ENCODE measurements at places on chromosomes 13 and 19. TPM values are rescaled to one million over a fixed set of nuclear protein-coding genes. Genes with fewer than 3 reads are reported as not detected.

GRCh38 chr19:42288387-42288786 lies 13.5 kb upstream of the PRR19 start:
- DNase-seq: no peak

- DNase-seq: no peak
These were observed 1.8 kb upstream of the ZNF557 start for GRCh38 chr19:7067716-7068115.

DNA sequence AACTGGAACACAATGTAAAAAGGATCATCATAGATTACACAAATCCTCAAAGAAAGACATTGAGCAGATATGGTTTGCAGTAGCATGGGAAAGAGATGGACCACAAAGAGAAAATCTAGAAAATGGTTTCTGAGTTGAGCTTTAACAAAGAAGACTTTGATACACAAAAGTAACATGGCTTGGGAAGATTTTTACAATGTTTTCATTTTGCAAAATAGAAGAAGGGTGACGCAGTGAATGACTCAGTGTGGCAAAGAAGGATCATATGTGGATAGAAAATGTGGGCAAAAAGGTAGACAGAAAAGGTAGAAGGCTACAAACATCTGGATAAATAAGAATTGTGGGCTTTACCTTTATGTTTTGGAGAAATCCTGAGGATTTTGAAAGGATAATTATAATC lies 1220.5 kb downstream of the PCDH17 start:
- DNase-seq: no peak

DNA sequence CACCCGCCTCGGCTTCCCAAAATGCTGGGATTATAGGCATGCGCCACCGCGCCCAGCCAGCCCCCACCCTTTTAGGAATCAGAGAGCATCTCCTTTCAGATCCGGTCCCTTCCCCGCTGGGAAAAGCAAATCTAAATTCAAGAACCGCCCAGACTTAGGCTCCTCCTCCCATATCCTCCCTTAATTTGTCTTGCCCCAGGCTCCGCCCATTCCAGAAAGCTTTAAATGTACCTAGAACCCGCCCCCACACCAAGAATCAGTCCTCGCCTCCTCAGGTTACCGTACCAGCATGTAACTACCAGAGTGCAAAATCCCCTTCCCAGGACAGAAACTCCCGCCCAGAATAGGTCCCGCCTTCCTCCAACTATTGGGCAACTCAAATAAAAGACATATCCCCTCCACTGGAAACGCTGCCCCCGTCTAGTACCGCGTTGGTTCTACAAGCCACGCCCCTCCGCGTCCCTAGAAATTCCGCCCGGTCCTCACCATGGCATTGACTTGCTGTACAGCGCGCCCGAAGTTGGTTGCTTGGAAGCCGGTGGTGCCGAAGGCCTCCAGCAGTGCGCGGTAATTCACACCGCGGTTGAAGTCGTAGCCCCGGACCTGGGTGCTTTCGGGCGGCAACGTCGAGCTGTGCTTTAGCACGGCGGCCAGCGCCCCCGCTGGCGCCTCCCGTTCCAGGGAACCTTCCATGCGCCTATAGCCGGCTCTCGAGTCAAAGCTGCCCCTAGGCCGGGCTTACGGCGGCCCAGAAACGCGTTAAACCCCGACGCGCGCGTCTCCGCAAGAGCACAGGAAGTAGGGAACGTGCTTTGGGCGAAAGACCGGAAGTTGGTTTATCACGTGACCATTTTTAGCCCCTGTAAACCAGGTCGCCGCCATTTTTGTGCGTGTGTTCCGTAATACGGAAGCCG lies at the start of gene DHPS:
Gene DHPS (minus strand): TSS at position 807 of the 914 bp plus-strand sequence. CDS start 114 bp downstream, at position 693.
- DNase-seq: peak; percentile 94

GRCh38 chr13:108595436-108596274 lies 33.8 kb upstream of the MYO16 start:
- DNase-seq: peak; percentile 63

DNA sequence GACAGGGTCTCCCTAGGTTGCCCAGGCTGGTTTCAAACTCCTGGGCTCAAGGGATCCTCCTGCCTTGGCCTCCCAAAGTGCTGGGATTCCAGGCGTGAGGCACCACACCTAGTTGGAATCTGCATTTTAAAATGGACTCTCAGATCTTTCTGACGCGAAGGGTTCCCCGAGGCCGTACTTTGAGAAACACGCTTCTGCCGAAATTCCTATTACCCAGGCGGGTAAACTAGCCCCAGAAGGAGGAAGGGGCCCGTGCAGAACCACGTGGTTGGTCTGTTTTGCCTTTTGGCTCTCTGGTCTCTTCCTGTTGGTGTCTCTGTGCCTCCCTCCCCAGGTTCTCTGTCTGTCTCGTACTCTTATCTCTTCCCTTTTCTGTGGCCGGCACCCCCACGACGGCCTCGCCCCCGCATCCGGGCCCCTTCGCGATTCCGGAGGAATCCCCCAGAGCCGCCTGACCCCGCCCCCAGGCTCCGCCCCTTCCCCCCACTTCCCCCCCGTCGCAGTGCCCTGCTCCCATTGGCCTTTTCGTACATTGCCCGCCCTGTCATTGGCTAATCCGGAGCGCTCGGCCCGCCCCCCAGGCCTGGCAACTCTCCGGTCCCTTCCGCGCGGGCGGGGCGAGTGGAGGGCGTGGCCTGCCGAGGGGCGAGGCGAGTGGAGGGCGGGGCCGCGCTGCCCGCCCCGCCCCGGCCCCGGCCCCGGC lies at the start of gene TNFAIP8L1:
Gene TNFAIP8L1 (plus strand): TSS at position 689 of the 703 bp plus-strand sequence. CDS start 12,354 bp downstream, outside the sequence.
- peak; percentile 100 for DNase-seq

DNA sequence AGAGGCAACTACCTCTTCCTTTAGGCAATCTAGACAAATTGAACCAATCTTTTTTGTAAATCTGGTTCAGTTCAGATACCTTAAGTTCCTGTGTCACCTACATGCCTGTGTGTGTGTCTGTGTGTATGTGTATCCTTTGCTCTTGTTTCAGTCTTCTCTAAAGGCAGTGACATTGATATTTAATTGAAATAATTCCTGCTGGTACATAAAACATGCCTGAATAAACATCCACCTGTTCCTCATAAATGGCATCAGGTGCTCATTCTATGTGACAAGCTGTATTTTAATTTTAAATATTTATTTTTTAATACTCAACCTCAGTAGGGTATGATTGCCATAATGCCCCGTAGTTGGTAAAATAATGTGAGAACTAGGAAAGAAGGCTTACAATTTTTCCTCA lies 1606.4 kb upstream of the PRR20A start:
- no peak for DNase-seq

DNA sequence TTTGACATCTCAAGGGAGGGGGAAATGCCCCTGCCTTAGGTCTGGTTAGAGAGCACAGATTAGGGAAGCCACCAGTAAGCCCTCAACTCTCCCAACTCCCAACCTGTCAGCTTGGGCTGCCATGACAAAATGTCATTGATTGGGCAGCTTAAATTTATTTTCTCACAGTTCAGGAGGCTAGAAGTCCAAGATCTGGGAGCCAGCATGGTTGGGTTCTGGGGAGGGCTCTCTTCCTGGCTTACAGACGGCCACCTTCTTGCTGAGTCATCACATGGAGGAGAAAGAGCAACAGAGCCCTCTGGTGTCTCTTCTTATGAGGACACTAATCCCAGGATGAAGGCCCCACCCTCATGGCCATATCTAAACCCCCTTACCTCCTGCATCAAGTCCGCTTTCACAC lies 24.2 kb downstream of the C19orf12 start:
- DNase-seq: peak; percentile 74

DNA sequence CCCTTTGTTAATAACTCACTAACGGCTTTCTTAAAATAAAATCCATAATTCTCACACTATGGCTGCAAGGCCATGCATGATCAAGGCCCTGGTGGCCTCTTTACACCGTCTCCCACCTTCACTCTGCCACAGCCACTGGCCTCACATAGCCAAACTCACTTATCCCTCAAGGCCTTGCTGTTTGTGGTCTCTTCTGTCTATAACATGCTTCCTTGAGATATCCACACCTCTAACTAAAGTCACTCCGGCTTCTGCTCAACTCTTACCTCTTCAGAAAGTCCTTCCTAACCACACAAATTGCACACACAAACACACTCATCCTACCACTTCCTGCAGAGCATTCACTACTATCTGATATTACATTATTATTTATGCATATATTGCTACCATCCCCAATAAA lies 262.5 kb downstream of the DIAPH3 start:
- DNase-seq: no peak

DNA sequence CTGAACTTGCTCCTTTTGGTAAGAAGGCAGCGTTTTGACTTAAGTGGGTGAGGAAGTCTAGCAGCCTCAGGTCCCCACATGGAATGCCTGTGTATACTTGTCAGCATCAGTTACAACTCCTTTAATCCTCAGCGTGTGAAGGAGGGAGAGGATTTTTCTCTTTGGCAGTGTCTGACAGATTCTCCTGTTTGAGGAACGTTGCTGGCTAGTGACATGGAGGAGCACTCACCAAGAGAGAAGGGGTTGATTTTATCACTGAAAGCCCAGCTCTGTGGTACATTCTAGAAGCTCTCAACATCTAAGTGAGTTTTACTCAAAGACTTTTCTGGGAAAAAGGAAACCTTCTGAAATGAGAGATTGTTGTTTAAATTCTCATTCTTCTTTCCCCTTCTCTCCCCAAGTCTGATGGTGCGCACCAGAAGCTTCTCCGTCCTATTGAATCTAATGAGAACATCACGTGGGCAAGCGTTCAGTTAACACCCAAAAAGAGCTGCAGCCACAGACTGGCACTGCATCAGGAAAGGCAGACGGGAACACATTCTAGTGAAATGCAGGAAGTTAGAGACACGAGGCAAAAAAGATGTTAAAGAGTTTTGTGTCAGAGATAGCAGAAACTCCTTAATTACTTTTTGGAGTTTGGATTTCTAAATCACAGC lies 58.2 kb downstream of the GJA3 start:
- DNase-seq: no peak

DNA sequence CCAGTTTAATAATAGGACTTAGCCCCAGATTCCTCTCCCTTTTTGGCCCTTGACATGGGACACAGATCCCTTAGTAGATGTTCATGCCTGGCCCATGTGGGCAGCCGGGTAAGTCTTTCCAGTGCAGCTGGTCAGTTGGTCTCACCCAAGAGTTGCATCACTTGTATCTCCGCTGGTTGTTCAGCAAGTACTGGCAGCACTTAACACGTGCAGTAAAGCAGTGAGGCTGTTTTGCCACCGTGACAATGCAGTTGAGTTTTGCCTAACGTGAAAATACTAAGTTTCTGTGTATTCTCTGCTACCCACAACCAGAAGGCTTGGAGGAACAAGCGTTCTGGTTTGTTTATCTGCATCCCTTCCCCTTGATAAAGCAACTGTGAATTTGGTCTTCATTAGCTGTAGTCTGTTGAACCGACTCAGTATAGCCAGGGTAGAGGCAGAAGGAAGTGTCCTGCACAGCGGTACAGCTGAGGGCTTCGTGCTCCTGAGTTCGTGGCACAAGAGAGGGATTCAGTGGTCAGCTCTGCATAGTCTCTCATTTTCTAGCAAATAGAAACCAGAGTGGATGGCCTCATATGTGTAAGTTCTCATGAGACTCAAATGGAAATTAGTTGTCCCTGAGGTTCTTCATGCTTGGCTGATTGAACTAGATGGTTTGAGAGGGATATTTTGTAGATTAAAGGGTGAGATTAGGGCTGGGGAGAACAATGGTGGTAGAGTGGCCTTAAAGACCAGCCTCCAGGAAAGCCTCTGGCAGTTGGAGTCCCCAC lies 50.3 kb downstream of the ARHGEF7 start:
- no peak for DNase-seq

DNA sequence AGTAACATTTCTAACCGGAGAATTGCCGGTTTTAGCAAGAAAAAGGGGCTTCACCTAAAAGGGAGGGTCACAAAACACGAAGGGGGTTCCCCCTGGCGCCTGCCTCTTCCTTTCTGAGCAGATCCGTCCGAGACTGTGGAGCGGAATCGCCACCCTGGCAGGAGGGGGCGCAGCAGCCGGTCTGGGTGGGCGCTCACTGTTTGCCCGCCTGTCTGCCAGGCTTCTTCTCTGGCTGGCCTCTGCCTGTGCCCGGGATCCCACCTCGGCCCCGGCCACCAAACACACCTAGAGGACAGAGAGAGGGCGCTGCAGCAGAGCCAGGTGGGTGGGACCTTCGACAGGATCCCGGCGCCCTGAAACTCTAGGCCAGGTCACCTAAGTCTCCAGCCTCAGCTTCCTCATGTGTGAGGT lies 15.6 kb downstream of the LSM4 start:
- peak; percentile 55 for DNase-seq

DNA sequence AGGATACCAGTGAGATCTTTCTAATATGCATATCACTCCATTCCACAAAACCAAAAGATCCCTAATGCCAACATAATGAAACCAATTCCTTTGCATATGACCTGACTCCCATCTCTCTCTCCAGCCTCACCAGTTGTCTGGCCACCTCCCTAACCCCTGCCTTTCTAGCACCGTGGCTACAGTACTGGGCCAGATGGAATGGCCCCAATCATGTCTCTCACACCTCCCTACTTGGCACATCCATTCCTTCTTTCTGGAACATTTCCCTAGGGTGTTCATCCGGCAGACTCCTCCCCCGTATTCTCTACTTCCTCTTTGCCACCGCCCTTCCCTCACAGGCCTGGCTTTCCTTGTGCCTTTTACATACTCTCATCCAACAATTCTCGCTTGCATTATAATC lies 62.0 kb downstream of the GPALPP1 start:
- DNase-seq: no peak

GRCh38 chr13:114066956-114067355 lies 65.5 kb downstream of the RASA3 start:
- no peak for DNase-seq

GRCh38 chr19:17529239-17530158 lies 18.1 kb downstream of the PGLS start:
- DNase-seq: no peak

GRCh38 chr13:32824675-32825074 lies 191.5 kb upstream of the KL start:
- no peak for DNase-seq

- DNase-seq: no peak
These were observed 194.4 kb downstream of the KCNRG start for GRCh38 chr13:50209631-50210030.

DNA sequence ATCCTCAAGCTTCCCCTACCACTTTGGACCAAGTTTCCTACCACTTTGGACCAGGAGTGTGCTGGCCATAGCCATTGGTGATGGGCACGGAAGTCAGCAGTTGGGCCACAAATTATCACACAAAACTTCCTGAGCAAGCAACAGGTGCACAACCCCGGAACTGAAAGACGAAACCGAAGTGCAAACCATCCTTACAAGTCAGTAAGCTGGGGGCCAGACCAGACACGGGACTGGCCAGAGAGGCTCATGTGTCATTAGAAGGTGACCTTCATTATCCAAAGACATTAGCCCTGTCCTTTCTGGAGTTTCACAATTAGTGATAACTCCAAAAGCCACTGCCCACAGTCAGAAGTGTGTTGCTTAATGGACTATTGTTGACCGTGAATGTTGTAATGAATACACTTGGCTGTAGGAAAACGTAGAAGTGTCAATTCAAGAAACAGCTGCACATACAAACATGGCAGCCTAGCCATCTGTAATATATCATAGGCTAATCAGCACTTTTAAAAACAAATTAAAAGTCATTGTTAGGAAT lies 244.1 kb upstream of the IRS2 start:
- no peak for DNase-seq

The PSG2 gene
- not detected for total RNA-seq

The CGB8 gene
- total RNA-seq: not detected

The POLD1 gene
- 227 TPM for total RNA-seq

The ZNF66 gene
- total RNA-seq: 8.8 TPM

The ALOX5AP gene
- total RNA-seq: 24.9 TPM

The AMER2 gene
- total RNA-seq: not detected

The TMEM221 gene
- not detected for total RNA-seq

Measured in activated CD4-positive, alpha-beta T cell treated with anti-CD3 and anti-CD28 coated beads for 36 hours (primary cell).